Hindlimb muscle (tissue), 1 donor: ENCODE measurements at places on chromosomes 13 and 19.

GRCh38 chr19:23771761-23772674, 13.3 kb upstream of the ZNF681 start:
- no peak for DNase-seq

- DNase-seq, result no peak
These were observed 18.5 kb upstream of the ZNF730 start for GRCh38 chr19:23098286-23098685.

DNA sequence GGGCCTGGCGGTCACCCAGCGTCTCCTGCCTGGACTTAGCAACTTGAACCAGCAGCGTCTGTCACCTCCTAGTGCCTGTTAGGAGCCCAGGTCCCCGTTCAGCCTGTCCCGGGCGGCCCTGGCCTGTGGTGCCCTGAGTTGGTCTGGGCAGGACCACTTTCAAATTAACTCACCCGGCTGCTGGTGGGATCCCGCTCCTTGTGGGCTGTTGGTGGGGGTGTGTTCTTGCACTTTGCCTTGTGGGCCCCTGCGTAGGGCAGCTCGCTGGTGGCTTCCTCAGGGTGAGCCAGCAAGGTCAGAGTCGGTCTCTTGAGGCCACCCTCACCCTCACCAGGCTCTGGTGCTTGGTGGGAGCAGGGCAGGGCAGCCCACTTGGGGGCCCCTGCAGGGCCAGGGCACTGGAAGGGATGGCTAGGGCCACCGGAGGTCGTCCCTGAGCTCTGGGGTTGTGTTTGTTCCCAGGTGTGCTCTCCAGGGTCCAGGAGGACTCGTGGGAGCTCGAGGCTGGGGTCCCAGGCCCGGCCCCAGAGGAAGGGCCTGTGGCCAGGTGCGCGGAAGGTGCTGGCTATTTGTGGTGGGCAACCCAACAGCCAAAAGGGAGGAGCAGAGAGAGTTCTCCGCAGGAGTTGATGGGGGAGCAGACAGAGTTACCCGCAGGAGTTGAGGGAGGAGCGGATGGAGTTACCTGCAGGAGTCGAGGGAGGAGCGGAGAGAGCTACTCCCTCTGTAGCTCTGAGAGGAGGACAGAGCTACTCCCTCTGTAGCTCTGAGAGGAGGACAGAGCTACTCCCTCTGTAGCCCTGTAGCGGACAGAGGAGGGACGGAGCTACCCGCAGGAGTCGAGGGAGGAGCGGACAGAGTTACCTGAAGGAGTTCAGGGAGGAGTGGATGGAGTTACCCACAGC, 16.9 kb downstream of the TFDP1 start:
- DNase-seq, result no peak

GRCh38 chr13:76773448-76774094, 112.6 kb downstream of the KCTD12 start:
- DNase-seq, result peak; percentile 73

GRCh38 chr13:32408296-32409000, 19.5 kb downstream of the N4BP2L1 start:
- DNase-seq, result no peak

DNA sequence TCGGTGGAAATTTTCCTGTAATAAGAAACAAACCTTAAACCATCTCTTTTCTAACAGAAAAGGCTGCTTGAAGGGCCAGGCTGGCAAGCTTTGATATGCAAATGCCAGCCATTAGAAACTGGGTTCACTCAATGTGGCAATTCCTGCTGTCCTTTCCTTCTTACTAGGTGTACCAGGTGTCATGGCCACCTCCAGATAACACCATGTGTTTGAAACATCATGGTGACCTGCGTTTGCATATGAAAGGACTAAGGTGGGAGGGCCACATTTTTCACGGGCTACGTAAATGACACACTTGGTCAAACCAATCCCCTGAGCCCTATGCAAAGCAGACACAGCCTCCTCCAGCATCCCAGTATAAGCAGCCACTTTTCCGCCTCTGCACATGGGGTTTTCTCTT, 789.1 kb upstream of the SLITRK5 start:
- no peak for DNase-seq

GRCh38 chr13:26025196-26025595, 26.6 kb downstream of the SHISA2 start:
- DNase-seq, result no peak

DNA sequence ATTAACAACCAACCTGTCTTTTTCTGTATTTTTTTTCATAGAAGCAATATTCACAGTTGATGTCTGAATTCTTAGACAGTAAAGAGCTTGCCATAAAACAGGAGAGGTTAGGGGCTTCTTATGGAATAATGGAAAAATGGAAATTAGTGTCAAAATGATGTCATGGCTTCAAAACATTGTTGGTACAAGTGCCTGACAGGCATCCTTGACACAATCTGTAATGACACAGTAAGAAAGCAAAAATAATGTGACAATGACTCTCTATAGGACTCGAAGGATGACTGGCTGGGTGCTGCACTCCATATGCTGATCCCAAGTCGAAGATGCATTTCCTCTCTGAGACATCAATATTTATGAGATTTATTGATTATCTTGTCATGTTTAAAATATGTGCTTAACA, 205.3 kb upstream of the DACH1 start:
- DNase-seq, result no peak

GRCh38 chr19:46992699-46993535, 26.7 kb upstream of the NPAS1 start:
- no peak for DNase-seq

DNA sequence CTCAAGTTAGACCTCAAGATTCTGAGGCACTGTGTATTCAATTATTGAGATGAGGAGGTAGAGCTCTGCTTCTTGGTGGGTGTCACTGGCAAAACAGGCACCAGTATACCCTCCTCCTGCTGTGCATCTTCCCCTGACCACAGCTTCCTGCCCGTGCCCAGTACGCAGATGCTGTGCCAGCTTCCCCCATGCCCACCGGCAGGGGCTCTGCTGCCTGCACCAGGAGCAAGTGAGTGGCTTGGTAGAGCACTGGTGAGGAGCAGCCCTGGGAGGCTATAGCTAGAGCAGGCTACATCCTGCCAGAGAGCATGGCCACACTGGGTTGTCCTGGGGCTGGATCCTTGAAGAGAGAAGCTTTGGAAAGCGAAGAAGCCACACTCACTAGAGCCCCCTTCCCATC, 21.0 kb upstream of the RNF17 start:
- DNase-seq, result no peak

- DNase-seq, result peak; percentile 97
These were observed at the start of gene ZNF302 for GRCh38 chr19:34677386-34678084. Gene ZNF302, plus strand, starts transcription at chr19:34677678. Its CDS starts 1,127 bp downstream, at chr19:34678805.

- no peak for DNase-seq
These were observed 33.5 kb downstream of the DOCK9 start for GRCh38 chr13:98944336-98944735.
